Stimulated activated CD8-positive, alpha-beta memory T cell treated with anti-CD3 and anti-CD28 coated beads, Interleukin-4, amount 100 ng/mL, for 4 hours (primary cell): ENCODE measurements at places on chromosomes 1 and 21.

- no peak for DNase-seq
These were observed 1729.9 kb downstream of the NCAM2 start for GRCh38 chr21:22728091-22728490.

- no peak for DNase-seq
These were observed 242.0 kb downstream of the RHOU start for GRCh38 chr1:228977307-228977706.

GRCh38 chr1:27391511-27392095, 819 bp upstream of the GPR3 start:
- DNase-seq: no peak

- DNase-seq: no peak
These were observed 1.1 kb downstream of the C21orf58 start for GRCh38 chr21:46322351-46323226.

DNA sequence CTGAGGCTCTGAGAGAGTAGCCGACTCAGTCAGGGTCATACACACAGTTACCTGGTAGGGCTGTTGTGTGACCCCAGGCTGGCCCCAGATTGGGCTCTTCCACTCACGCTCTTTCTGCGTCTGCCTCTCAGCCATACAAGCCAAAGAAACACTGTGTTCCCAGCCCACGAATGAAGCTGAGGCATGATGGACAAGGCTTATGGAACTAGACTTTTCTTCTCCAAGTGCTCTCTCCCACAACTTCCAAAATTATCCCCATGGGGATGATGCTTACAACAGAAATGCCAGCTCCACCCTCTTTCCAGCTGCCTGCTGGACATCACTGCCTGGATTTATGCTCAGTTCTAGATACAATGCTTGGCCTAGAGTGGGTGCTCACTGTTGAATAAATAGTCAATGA, 102.8 kb upstream of the JUN start:
- no peak for DNase-seq
